C1 segment of cervical spinal cord (tissue), 14 donors: ENCODE measurements at places on chromosomes 3 and 15.

DNA sequence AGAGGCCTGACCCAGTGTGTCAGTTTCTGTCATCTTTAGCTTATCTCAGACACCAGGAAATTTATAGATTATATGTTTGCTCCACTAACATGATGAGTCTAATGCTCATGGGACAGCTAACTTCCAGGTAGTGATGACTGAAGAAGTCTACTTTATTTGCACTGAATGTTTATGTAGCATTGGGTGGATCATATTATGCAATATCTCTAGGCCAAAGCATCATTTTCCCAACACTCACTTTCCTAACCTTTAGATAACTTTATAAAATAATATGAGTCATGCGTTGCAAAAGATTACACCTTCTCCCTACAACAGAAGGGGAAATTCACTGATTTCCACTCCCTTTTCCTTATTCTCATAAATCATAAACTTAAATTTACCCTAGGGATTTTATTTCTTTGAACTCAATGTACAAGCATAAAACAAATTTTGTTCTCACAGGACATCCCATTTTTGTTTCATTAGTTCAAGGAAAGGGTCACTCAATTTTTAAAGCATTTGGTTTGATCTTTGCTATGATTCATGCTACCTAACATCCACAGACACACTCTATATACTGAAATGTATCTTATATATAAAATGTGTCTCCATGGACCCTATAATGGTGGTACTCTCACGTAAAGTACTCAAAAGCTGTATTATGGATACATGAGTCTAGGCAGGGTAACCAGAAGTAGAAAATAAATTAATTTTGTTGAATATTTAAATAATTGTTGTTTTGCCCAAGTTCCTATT is 225.2 kb downstream of the WDR72 start:
- DNase-seq: no peak

DNA sequence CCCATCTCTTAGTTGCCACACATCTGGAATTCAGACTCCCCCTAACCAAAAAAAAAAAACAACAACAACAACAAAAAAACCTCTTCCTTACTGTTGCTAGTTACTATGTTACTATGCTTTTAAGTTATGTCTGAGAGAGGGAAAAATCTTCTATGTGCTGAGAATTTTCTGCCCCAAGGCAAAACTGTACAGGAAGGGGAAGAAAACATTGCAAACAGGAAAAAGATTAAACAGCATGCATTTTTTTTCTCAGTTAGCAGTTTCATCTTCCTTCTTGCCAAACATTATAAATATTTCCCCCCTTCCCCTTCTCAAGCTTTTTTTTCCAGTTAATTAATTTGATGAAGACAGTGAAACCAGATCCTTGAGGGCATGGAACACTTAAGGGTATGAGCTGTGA is 1.1 kb upstream of the CD200R1 start:
- no peak for DNase-seq

DNA sequence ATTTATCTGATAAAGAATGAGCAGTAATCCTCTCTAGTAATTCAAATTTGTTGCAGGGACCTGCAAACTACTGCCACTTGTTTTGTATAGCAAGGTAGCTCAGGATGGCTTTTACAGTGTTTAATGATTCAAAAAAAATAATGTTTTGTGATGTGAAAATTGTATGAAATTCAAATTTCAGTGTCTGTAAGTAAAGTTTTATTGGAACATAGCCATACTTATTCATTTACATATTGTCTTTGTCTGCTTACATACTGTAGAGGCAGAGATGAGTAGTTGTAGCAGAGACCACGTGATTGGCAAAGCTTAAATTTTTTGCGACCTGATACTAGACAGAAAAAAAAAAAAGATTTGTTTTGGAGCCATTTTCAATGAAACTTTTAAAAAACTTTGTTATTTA is 6.5 kb upstream of the UTS2B start:
- no peak for DNase-seq

- no peak for DNase-seq
These were observed 6.0 kb downstream of the PLOD2 start for GRCh38 chr3:146154995-146155394.

- no peak for DNase-seq
These were observed 43.9 kb downstream of the ST3GAL6 start for GRCh38 chr3:98807011-98807410.

DNA sequence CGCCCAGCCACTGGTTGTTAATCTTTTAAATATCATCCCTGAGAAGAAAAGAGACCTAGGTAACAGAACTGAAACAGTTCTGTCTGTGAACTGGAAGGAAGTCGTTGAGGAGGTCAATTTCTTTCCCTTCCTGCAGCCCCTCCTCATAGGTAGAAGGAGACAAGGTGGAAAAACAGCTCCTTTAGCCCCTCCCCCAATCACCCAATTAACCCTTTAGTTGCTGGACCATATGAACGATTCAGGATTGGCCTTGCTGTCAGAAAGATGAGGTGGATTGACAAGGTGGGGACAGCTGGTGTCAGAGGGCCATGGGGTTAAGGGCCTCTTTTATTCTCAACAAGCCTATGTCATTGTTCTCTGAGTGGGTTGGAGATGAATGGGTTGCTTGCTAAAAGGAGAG is 36.0 kb upstream of the ZNF445 start:
- DNase-seq: no peak

GRCh38 chr3:188239577-188239976 is 85.6 kb downstream of the LPP start:
- no peak for DNase-seq

- peak; percentile 71 for DNase-seq
These were observed 129.8 kb downstream of the NSMCE3 start for GRCh38 chr15:29139540-29140459.

GRCh38 chr15:35514759-35515158 is 31.2 kb downstream of the DPH6 start:
- DNase-seq: no peak

- DNase-seq: no peak
These were observed 248.0 kb upstream of the THBS1 start for GRCh38 chr15:39332846-39333245.

DNA sequence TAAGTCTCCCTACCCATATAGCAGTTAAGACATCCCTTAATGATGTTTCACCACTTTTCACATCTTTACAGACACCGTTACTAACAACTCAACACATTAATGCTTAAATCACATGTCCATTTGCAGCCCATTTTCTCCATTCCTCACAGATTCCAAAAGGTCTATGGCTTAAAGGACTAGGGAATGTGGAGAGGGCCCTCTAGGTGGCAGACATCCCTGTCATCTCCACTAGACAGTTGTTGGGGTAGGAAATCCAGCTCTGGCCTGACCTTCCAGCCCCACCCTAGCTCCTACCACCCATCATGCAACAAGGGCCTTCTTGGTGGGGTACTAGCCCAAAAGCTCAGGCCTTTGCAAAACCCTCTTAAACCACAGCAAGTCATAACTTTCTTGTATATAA is 25.2 kb downstream of the CPEB1 start:
- no peak for DNase-seq

GRCh38 chr3:185992831-185993374 is 55.1 kb upstream of the TRA2B start:
- DNase-seq: no peak

- no peak for DNase-seq
These were observed 1004.1 kb downstream of the TBL1XR1 start for GRCh38 chr3:176193032-176193730.

- no peak for DNase-seq
These were observed 306.4 kb downstream of the MAGI1 start for GRCh38 chr3:65732051-65732935.

DNA sequence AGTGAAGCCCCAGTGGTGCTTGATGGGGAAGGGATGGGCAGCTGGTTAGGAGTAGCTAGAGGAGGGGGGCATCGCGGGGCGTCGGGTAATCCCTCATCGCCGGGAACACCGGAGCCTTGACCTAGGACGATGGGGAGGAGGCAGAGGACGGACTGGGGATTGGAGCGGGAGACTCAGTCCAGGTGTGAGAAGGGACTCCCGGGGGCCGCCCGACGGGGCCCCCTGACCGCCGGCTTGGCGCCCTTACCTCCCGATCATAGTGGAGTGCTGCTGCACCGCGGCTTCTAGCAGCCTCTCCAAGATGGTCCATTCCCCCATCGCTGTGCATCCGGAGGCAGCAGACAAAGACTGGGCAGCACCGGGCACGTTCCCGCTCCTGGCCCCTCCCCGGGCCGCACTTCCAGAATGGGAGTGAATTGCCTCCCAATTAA is 612 bp downstream of the GJD2 start:
- DNase-seq: no peak

DNA sequence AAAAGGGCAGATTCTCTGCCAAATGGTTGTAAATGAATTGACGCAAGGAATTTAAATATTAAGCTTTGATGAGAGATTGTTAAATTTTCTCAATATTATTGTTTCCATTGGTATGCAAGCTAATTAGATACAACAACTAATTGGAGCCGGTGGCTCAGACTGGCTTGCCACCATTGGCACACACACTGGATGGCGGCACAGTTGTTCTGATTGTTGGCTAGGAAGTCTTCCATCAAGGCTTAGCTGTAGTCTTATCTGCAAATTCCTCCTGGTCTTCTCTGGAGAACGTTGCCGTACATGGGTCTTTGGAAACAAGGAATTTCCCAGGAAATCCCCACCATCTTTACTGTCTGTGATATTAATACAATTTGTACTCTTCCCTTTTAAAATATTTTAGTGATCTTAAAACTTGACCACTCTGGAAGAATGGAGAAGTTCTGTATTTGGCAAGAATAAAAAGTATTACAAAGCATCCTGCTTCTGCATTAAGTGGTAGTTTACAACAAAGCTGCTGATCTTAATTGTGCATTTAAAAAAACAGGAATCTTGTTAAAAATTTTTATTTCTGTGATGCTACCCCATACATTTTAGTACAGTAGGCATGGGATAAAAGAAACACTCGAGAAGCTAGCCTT is 126.5 kb downstream of the UBE2E2 start:
- DNase-seq: no peak

GRCh38 chr3:124904835-124905492 is 17.8 kb upstream of the ITGB5 start:
- DNase-seq: no peak

- DNase-seq: no peak
These were observed 26.7 kb upstream of the PLA2G4D start for GRCh38 chr15:42121021-42121420.

DNA sequence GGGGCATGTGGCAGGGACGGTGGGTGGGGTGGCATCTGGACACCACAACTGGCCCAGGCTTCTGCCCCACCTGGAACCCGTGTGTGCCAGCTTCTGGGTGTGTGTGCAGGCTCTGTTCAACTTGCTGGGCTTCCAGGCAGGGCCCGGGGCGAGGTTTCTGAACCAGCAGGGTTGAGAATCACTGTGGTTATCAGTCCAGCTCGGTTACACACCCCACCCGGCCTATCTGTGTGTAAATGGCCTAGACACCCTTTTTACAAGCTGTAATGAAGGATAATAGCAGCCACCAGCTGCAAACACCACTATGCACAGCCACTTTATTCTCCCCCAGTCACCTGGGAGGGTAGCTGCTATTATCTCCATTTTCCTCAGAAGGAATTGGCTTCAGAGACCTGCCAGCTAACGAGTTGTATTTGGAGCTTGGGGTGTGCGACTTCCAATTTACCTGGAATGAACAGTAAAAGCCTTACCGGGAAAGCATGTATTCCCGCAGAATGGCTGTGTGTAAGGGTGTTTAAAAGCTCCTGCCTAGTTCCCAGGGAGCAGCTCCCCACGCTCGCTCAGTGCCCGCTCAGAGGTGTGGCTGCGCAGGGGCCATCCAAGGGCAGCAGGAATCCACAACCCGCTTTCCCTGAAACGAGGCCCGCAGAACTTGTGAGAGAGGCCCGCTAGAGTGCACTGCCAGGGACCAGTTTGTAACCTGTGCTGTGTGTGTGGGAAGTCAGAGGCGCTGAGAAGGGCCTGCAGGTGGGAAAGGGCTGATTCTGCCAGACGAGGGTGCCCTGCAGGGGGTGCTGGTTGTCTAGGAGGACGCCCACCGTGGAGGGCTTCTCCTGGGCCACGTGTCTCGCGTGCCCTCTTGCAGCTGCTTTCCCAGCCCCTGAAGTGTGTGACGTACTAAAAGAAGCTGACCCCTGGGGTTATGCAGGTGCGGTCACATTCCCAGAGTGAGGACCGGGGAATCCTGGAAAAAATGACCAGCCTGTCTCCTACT is 83.5 kb downstream of the C3orf70 start:
- DNase-seq: no peak

DNA sequence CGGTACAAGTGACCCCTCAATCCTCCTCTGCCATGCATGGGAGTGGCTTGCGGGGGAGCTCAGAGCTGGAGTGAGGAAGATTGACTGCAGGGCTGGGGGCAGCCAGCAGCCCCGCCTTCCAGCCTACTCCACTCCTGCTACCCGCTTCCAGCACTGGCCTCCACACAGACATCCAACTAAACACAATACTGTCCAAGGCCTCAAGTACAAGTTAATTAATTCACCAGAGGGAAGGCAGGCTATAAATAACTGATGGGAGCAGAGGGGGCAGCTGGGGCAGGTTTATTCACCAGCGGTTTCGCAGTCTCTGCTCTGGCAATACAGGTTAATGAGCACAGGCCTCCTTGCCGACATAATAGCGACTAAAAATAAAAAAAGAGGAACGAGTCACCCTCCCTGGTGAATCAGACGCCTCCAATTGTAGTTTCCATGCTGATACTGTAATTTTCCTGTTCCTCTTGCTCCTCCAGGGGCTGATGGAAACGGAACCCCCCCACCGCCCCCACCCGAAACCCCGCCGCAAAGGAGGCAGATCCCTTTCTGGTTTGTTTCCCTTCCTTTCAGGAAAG is 166.4 kb upstream of the TLE3 start:
- DNase-seq: no peak

DNA sequence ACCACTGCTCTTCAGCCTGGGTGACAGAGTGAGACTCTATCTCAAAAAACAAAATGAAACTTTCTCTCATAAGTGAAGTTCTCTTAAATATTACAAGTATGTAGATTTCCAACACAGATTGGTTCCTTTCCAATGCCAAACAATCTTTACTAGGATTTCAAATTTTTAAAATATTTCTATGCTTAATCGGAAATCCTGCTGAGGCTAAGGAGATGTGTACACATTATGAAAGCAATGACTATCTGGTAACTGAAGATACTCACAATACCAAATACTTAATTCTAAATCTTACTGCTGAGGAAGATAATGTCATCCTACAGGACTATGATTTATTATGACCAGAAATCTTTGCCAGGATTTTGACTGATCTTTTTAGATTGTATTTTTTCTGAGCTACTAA is 255.6 kb upstream of the ZNF717 start:
- DNase-seq: no peak

GRCh38 chr3:55534876-55535275 is 47.8 kb upstream of the WNT5A start:
- no peak for DNase-seq

DNA sequence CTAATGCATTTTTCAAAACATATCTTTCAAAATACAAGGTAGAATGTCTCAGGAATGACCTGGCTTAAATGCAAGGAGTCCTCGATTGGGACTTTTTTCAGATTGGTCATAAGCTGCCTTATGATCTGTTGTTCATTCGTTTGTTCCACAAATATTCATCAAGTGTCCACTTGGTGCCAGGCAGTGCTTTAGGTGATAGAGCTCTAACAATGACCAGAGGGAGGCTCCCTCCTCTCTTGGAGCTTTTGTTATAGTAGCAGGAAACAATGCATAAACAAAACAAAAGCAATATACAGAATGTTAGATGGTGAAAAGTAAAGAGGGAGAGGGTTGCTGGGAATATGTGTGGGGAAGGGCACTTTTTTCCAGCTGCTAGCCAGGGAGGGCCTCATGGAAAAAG is 156.1 kb downstream of the MCTP2 start:
- DNase-seq: no peak

GRCh38 chr3:170565495-170565894 is 20.4 kb downstream of the SLC7A14 start:
- no peak for DNase-seq

- peak; percentile 17 for DNase-seq
These were observed 68.7 kb downstream of the SLTM start for GRCh38 chr15:58864602-58865424.
